ENCODE measurements at places on chromosomes 4 and X.

DNA sequence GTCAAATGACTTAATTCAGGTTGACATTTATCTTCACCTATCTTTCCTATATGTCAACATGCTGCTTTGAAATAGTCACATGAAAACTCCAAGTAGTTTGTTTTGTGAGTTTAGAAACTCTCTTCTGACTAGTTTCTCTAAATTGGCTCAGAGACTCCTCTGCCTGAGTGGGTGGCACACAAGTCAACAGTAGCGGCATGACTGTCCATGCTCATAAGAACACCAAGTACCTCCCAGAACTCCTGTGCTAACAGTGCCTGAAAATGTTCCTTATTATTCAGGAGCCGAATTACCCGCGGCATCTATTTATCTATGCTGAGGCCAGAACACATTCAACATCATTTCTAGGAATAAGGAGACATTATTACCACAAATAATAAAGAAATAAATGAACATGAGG lies 116.3 kb downstream of the SORBS2 start:
- no peak for DNase-seq

DNA sequence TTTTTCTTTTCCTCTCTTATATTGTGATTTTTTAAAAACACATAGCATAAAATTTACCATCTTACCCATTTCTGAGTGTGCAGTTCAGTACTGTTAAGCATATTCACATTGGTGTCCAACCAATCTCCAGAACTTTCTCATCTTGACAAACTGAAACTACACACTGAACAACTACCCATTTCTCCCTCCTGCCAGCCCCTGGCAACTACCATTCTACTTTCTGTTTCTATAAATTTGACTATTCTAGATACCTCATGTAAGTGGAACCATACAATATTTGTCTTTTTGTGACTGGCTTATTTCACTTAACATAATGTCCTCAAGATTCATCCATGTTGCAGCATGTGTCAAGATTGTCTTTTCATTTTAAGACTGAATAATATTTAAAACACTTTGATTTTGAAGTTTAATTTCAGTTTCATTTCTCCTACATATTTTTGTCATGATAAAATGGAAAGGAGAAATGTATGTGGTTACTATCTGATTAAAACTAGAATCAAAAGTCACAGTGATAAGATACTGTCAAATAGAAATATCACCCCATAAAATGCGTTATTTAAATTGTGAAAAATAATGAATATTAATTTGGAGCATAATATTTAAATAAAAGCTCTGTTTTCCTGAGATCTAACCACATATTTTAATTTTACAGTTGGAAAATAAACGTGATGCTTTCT lies 122.8 kb downstream of the DIPK2B start:
- no peak for DNase-seq

GRCh38 chr4:159278399-159278798 lies 175.5 kb downstream of the RAPGEF2 start:
- DNase-seq = no peak

- DNase-seq = no peak
These were observed 25.4 kb upstream of the SLITRK4 start for GRCh38 chrX:143661286-143661685.

- DNase-seq = no peak
These were observed 214.6 kb downstream of the ENOX2 start for GRCh38 chrX:130688360-130688759.

- no peak for DNase-seq
These were observed 71.6 kb upstream of the SH3RF1 start for GRCh38 chr4:169342159-169342860.

DNA sequence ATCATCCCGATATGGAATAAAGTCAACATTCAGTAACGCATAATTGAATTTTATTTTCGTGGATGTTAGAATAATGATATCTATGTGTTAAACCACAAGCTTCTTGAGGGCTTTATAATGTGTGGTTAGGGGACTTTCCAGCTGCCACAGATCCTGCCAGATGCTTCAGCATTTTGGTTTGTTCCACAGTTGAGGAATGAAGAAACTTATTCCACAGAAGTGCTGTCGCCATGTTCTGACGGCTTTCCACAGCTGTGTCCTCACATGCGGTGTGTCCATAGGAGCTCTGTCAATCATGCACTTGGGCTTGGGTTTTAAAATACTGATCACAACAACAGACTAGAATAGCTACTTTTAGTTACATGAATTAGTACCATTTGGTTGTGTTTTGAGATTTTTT lies 411.9 kb downstream of the TRIML1 start:
- no peak for DNase-seq

DNA sequence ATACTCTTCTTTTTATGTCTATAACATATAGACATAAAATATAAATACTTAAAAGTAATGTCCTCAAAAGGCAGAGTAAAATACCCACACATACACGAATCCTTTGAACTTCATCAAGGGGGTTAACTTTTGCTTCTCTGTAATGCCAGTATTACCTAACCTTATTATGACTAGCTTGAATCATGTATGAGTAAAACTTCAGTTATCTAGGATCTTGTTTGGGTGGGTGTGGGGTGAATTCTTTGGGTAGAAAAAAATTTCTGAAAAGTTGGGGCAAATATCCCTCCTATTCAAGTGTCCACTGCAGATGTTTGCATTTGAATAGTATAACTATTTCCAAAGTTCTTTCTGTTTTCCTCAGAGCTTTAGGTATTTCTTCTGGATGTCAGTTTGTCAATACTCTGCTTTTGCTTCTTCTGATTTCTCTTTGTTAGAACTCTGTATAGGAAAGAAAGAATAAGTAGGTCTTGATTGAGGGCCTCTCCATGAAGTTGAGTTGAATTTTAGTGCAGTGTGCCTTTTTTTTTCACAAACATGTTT lies 173.8 kb downstream of the ADGRL3 start:
- no peak for DNase-seq

- no peak for DNase-seq
These were observed 893 bp upstream of the METAP1 start for GRCh38 chr4:98994474-98995182.

- peak; percentile 55 for DNase-seq
These were observed 580 bp upstream of the MMGT1 start for GRCh38 chrX:135974279-135974856.

DNA sequence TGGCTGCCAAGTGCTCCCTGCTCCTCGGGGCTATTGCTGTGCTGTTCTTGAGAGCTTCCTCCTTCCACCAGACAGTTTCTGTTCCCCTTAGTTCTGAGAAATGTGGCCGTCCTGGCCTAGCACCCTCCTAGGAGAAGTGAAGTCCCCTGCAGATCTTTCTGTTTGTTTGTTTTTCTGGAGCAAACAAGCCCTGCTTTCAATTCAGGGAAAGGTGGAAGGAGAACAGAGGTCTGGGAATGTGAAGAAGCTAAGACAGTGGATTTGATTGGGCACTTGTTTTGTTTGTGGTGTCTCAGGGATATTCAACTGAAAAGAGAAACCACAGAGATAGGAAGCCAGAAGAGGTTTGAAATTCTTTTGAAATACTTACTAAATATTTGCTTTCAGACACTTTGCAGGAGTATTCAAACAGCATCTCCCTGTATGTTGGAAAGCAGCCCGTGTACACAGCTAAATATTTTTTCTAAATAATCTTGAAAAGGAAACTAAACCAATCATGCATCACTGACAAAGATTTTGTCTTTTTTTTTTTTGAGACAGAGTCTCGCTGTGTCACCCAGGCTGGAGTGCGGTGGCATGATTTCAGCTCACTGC lies 36.5 kb upstream of the PPM1K start:
- no peak for DNase-seq

- DNase-seq = peak; percentile 29
These were observed 41.3 kb downstream of the DOCK11 start for GRCh38 chrX:118536687-118537461.

DNA sequence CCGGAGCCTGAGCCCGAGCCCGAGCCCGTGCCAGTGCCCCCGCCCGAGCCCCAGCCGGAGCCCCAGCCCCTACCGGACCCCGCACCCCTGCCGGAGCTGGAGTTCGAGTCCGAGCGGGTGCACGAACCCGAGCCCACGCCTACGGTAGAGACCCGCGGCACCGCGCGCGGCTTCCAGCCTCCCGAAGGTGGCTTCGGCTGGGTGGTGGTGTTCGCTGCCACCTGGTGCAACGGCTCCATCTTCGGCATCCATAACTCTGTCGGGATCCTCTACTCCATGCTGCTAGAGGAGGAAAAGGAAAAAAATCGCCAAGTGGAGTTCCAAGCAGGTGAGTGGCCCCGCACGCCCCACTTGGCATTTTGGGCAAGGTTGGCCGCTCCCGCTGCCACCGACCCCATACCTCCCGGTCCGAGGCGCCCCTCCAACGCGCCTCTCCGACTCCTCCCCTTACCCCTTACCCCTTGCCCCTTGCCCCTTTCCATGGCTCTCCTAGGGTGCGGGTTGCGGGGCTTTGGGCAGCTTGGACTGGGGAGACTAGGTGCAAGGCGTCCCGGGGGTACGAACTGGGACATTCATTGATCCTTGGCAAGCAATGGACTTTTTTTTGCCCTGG lies 553 bp downstream of the SLC16A2 start:
- no peak for DNase-seq

DNA sequence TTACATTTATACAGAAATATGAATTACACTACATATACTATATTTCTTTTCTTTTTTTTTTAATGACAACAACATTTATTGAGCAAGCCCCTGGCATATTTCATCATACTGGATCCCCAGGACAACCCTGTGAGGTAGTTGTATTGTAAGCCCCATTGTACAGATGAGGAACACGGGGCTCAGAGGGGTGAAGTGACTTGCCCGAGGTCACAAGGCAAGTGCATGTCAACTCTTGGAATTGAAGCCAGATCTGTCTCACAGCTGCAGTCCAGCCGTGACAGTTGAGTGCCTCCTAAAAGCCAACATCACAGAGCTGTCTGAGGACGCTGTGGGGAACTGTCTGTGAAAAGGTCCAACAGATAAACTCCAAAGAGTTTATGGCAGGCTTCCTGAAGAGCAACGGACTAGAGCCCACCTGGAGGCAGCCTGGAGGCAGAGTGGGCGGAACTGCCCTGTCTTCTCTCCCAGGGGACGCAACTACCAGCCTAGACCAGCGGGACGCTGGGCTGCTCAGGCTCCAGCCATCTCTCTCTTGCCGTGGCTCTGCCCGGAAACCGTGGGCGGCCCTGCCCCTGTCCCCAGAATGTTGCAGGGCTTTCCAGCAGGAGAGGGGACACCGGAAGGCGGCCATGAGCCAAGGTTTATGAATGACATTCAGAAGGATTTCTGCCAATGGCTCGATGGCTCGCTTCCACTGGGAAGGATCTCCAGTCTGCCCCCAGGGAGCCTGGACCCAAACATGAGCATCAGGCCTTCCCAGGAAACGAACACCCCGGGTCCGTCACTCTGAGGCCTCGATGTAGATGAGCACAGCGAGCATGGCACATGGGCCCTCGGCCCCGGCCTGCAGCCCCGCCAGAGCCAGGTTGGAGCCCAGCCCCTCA lies 50.1 kb downstream of the CFAP299 start:
- DNase-seq = no peak

DNA sequence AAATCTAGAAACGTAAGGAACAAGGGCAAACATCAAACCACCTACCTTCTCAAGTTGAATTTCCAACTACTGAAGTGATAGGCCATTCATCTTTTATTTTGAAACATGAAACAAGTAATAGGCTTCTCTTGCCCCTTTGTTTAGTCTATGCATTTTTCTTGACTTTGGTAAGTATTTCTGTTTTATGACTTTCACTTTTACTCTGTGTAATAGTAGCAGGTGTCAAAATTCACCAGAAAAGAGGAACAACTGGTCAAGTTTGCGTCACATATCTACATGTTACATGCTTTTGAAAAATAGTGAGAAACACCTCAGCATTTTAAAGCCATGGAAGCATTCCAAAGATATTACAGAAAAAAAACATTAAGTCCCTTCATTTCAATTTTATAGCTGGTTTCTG lies 157.1 kb upstream of the FTHL17 start:
- no peak for DNase-seq

DNA sequence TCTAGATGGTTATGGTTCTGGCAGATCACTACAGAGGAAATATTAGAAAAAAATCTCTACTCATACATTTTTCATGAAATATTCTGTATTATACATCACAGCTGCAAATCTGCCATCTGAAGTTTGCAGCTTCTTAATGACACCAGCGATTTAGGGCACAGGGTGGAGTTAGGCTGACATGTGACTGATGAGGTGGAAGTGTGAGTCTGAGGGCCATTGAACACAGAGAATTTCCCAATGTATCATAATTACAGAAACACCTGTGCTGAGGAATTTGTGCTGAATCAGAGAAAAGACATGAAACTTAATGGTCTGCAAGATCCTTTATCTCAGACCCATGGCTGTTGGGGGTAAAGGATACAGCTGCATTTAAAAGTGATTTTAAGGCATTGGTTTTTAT lies 2025.6 kb upstream of the AGA start:
- DNase-seq = no peak

GRCh38 chr4:110837896-110838450 lies 215.1 kb upstream of the PITX2 start:
- no peak for DNase-seq

DNA sequence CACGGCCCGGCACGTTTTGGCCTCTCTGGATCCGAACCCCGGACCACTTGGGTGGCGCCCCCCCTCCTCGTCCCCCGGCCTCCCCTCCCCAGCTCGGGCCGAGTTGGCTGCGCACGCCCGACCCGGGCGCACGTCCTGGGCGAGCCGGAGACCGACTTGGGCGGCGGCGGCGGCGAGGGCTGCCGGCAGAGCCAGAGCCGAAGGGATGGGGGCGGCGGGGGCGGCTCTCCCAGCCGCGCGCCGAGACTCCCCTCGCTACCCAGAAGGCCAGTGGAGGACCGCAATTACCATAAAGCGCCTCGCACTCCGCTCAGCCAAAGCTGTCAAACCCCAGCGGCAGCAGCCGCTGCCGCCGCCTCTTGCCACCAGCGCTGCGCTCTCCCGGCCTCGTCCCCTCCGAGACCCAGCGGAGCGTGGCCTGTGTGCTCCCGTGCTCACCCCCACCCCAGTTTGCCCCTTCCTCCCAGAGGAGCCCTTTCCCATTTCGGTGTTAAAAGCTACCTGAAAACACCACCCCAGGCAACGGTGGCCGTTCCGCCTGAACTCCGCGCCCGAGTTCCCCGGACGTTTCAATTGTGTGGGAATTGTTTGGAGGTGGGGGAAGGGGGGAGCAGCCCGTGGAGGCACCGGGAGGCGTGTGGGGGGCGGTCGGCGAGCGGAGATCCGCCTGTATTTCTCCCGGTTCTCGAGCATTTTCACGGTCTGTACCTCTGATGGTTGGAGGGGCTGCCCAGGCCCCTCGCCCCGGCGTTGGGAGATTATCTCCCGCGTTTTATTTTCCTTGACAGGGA lies 701 bp upstream of the BCOR start:
- DNase-seq = no peak

DNA sequence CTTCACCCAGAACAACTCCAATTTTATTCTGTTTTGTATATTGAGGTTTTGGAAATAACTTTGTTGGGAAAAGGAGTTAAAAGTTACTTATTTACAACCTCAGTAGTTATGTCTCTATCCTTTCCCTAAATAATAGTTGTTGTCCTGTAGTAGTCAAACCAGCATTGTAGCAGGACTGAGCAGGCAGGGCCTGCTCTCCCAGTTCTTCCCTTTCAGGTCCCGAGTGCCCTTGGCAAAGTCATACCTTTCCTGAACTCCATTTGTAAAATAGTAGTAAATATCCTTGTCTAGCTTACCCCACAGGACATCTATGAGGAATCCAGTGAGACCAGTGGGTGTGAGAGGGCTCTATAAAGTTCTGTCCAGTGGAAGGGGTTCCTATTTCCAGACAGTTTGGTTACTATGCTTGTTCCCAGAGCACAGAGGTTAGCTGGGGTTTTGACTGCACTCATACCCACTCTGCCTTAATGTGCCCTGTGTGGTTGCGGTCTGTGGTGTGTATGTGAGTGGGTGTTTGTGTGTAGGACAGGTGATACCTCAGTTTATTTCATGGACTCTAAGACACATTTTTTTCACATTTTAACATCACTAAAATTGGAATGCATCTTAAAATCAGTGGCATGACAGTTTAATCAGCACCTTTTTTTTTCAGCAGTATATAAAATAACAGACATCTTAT lies 136.3 kb downstream of the AMMECR1 start:
- DNase-seq = no peak
